ENCODE measurements at places on chromosomes 2 and 18.
A peak's percentile ranks its signal among the peaks of the same experiment; 100 is the strongest.

DNA sequence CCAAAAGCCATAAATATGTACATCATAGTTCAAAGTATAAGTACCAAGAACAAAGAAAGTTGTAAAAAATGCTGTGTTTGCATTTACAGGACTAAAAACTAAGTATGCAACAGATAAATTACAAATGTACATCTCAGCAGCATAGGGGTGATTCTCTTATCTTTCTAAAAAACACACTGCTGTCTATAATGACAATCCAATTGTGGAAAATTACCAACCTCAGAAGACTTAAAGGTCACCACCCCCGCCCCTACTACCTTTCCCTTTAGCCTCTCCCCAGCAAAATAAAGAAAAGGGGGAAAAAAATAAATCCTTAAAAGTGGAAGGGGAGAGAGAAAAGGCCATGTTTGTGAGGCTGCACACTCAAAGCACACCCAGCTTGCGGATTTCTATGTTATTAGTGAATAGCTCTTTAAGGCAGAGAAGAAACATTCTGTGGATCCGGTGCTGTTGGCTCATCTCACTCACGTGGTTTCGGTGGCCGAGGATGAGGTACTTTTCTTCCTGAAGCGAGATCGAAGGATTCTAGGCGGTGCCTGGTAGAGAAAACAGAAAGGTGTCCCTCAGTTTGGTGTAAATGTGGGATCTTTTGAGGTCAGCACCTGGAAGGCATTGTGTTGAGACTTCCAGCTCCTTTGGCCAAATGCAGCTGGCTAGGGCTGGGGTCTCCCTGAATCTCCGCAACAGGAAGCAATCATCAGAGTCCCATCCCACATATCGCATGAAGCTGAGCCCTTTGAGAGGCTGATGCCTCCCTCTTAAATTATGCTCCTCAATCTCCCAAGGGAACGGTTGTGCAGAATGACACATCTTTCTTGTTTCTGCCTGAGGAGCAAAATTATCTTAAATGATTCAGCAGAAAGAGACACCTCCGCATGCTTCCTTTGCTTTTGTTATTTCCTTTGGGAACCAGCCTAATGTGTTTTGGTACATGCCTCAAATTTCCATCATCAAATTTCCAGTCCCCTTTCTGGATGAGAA, 17.6 kb downstream of the MRPL35 start:
- DNase-seq, result no peak

DNA sequence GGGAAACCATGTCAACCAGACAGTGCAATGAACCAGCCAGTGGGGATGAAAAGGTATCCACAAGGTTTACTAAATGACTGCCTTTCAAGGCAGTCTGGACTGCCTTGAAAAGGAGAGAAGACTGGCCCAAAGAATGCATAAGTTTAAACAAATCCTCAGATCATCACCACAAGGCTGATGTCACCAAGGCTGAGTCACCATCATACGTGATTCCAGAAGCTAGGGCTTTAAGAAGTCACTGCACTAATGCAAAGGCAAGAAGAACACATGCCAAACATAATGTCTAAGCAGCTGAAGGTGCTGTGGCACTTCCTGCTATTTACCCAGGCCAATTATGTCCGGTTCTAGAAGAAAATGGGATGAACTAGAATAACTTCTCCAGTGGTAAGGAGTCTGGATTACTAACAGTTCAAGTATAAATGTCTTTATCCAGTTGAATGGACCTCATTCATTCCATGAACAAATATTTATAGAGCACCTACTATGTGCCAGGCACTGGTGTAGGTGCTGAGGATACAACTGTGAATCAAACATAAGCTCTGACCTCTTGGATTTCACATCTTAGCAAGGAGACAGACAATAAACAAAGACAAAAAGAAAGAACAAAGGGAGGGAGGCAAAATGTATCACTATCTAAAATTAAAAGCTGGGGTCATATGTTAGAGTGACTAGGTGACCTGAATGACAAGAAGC, 37.6 kb upstream of the ONECUT2 start:
- no peak for DNase-seq

DNA sequence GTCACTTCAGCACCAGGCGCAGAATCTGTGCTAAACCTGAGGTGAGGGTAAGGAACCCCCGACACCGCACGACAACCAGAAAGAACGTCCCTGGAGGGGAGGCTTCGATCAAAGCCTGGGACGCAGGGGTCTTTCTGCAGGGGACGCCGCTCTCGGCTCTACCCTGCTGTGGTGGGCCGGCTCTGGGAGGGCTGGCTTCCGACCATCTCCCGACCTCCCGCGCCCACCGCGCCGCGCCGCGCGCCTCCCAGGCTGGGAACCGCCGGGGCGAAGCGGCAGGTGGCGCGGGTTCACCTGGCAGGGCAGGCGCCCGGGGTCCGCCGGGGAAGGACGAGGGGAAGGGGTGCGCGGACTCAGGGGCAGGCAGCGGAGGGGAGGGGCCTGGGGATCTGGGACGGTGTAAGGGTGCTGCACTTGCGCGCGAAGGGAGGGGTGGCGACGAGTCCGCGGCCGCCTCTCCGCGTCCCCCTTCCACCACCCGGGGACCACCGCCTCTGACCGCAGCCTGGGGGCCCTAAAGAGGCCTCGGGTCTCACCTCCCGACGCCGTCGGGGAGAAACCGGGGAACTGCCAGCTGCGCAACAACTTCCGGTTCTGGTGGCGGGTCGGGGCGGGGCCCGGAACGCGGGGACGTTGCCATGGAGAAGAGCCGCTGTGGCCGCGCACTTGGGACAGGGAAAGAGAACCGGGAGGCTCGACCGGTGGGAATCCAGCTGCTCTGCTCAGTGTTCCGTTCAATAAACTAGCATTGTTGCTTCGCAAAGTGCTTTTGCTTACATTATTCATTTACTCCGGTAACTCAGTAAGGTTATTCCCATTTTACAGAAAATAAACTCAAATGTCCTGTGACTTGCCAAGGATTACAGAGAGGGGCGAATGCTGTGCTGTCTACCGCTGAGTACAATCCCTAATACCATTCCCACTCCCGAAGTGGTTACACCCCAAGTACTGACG, at the start of gene ZNF396:
ZNF396 (minus strand) TSS at position 596 of the 954 bp plus-strand sequence. CDS start 3,045 bp downstream, outside the sequence.
- peak; percentile 53 for DNase-seq

GRCh38 chr2:202135091-202135874, 62.2 kb downstream of the KIAA2012 start:
- no peak for DNase-seq

- DNase-seq, result no peak
These were observed 256.5 kb downstream of the CELF4 start for GRCh38 chr18:37309059-37309458.
